ENCODE measurements at places on chromosomes 1 and 21.

- DNase-seq = peak; percentile 53
These were observed 5.0 kb upstream of the COA7 start for GRCh38 chr1:52702886-52703787.

- DNase-seq = no peak
These were observed 8.3 kb downstream of the CITED4 start for GRCh38 chr1:40853885-40854170.

- DNase-seq = no peak
These were observed 6.6 kb upstream of the NUP133 start for GRCh38 chr1:229514578-229515275.

DNA sequence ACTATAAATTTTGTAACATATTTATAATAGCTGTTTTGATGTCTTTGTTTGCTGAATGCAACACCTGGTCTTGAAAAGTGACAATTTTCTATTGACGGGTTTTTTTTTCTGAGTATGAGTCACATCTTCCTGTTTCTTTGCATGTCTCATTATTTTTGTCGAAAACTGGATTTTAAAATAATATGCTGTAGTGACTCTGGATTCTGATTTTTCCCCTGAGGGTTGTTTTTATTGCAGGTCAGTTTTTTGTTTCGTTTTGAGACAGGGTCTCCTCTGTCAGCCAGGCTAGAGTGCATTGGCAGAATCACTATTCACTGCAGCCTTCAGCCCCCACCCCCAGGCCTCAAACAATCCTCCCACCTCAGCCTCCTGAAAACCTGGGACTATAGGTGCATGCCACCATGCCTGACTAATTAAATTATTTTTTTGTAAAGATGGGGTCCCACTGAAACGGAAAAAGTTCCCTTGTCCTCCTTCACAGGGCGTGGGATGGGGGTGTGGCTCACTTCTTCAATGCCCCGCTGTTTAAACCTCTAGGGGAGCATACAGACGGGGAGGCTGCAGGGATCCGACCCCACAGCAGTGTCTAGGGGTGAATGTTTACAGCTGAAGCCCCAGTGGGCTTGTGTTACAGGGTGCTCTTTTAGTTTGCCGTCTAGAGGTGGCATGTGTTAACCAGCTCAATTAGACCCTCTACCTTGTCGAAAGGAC lies 11.3 kb upstream of the PPIE start:
- no peak for DNase-seq

- peak; percentile 58 for DNase-seq
These were observed 3.9 kb upstream of the DENND2D start for GRCh38 chr1:111204201-111204982.

DNA sequence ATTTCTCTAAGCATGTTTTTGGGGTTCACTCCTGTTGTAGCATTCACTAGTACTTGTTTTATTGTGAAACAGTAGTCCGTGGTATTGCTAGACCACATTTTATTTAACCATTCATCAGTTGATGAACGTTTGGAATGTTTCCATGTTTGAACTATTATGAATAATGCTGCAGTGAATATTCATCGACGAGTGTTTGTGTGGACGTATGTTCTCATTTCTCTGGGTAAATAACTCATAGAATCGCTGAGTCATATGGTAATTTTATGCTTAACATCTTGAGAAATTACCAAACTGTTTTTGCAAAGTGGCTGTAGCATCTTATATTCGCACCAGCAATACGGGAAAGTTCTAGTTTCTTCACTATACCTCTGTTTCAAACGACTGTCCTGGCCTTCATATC lies 28.0 kb upstream of the KAZN start:
- DNase-seq = no peak

GRCh38 chr1:231792634-231793033 lies 166.0 kb downstream of the DISC1 start:
- DNase-seq = no peak

DNA sequence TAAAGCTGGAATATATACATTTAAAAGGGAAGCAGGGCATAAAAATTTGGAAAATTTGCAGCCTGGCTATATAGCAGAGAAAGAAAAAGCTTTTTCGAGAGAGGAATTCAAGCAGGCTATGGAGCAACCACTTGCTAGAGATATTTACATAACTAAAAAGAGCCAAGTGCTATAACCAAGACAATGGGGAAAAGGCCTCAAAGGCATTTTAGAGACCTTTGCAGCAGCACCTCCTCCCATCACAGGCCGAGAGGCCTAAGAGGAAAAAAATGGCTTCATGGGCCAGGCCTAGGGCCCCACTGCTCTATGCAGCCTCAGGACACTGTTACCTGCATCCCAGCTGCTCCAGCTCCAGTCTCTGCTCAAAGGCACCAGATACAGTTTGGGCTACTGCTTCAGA lies 37.0 kb downstream of the CAPN9 start:
- no peak for DNase-seq

- DNase-seq = no peak
These were observed 1126.9 kb downstream of the KCNT2 start for GRCh38 chr1:195481293-195481692.

GRCh38 chr1:216830424-216831210 lies 107.4 kb upstream of the ESRRG start:
- DNase-seq = no peak

DNA sequence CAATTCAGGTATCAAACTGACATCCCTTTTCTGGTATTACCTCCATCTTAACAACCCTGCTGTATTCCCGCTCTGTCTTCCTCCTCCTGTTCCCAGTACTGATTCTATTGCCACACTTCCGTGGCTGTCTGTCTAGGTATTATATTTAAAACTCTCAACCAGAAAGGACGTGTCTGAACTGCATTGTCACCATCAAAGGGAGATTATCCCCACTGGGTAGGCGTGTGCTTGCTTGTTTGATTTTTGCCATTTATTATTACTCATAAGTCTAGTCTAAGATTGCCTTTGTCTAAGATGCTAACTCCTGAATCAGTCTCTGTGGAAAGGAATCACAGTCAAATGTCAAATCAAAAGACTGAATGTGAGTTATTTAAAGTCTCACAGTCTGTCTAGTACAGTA lies 650.1 kb downstream of the KCNT2 start:
- DNase-seq = no peak

DNA sequence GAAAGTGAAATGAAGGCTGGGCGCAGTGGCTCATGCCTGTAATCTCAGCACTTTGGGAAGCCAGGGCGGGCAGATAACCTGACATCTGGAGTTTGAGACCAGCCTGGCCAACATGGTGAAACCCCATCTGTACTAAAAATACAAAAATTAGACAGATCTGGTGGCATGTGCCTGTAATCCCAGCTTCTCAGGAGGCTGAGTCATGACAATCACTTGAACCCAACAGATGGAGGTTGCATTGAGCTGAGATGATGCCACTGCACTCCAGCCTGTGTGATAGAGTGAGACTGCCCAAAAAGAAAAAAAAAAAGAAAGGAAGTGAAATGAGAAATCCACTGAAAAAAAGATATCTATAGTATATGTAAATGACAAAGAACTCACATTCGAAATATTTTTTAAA lies 439.9 kb downstream of the DISC1 start:
- DNase-seq = no peak

- no peak for DNase-seq
These were observed 23.9 kb downstream of the LRP8 start for GRCh38 chr1:53303726-53304515.

- DNase-seq = no peak
These were observed 1.4 kb upstream of the CFH start for GRCh38 chr1:196650403-196650802.

DNA sequence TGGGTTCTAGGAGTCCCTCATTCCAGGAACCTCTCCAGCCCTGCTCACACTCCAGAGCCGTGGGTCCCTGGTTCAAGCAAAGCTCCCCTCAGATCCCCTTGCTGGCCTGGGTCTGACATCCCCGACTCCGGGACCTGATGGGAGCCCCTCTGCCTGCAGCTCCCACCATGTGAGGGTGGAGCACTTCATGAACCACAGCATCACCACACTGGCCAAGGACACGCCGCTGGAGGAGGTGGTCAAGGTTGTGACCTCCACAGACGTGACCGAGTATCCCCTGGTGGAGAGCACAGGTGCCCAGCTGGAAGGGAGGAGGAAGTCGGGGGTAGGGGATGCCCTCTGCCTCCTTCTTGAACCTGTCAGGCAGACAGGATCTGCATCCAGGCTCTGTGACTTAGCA lies 9.7 kb downstream of the CLCNKA start:
- DNase-seq = no peak

DNA sequence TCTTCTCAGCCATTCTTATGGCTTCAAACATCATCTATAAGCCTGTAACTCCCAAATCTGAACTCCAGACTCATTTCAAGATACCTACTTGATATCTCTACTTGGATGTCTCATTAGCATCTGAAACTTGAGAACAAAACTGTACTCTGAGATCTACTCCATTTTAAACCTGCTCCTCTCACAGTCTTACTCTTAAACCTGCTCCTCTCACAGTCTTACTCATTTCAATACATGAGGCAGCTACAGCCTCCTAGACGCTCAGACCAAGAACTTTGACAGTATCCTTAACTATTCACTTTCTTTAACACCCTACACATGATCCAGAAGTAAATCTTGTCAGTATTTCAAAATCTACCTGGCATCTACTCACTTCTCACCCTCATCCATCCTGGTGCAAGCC lies 54.3 kb downstream of the NBPF6 start:
- DNase-seq = no peak

GRCh38 chr1:109894823-109895719 lies 15.6 kb upstream of the CSF1 start:
- no peak for DNase-seq

- DNase-seq = no peak
These were observed 4.2 kb upstream of the NENF start for GRCh38 chr1:212428496-212428895.

- DNase-seq = no peak
These were observed 104.4 kb downstream of the PIK3R3 start for GRCh38 chr1:46027788-46028573.

DNA sequence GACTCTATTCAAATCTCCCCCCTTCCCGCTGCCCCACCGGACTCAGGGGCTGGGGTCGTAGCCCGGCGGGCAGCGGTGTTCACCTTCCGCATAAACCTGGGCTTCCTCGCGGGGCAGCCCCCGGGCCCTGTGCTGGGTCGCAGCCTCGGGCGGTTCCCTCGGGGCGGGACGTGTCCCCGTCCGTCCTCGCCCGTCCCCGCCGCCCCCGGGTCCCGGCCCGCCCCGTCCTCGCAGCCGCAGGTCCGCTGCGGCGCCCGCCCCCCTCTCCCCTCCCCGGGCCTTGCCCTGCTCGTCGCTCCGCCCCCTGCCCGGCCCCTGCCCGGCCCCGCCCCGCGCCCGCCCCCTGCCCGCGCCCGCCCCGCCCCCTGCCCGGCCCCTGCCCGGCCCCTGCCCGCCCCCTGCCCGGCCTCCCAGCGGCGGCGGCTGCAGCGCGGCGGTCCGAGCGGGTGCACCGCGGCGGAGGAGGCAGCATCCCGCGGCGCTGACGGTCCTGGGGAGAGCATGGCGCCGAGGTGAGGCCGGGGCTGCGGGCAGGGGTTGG lies at the start of gene COL18A1:
Gene COL18A1 (plus strand): TSS at position 436 of the 541 bp plus-strand sequence. CDS start 66 bp downstream, at position 502.
- DNase-seq = no peak

DNA sequence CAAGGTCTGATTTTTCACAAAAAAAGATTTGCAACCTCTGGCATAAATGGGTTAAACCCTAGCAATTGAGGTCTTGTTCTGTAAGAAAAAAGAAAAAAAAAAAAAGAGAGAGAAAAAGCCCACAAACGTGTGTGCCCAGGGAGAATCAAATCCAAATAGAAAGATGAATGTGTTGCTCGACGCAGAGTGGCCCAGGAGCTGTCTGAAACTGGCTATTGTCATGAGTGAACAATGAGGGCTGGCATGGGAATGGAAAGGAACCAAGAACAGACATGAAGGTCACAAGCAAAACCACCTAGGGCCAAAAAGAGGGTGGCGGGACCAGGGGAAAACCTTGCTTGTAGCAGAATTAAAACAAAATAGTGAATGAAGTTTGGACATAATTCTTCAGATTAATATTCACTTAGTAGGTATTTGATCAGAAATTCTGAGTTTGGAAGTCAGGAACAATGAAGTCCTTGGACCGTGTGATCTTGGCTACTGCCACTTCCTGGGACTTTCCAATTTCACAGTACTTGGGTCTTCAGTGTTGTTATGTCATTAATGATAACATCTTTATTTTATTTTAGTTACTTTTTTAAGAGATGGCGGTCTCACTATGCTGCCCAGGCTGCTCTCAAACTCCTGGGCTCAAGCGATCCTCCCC lies 3.1 kb downstream of the ENO1 start:
- no peak for DNase-seq

GRCh38 chr1:208142590-208143382 lies 101.4 kb downstream of the PLXNA2 start:
- DNase-seq = no peak

Measured in stimulated activated CD8-positive, alpha-beta memory T cell treated with anti-CD3 and anti-CD28 coated beads, Interleukin-7, amount 100 ng/mL, for 1 hour (primary cell).